ENCODE measurements at places on chromosomes 3 and 15.

DNA sequence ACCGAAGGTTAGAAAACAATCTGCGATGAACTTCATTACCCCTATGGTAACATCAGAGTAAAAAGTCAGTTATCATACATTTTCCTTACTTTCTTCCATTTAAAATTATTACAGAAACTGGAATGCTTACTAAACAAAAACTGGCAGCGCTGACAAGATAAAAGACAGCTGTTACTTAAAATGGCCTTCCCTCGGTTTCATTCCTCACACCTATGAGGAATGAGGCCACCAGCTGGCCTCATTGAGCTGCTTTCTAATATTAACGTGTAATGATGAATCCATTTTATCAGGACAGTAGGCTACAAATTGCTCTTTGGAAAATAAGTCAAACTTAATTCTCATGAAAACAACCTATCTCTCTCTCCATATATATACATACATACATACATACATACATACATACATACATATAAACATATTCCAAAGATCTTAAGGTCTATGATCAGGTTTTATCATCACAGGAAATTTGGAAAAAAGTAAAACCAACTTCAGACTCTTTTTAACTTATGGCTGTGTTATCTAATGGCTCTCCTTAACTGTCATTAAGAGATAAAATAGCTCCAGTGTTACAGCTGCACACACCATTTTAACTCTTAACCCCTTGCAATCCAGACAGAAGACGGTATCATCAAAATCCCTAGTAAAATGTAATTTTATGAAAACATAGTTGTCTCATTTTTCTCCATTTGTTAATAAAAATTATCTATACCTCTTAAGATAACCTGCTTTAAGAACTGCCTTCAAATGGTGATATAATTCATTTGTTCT, 5.2 kb downstream of the CCNL1 start:
- no peak for DNase-seq

DNA sequence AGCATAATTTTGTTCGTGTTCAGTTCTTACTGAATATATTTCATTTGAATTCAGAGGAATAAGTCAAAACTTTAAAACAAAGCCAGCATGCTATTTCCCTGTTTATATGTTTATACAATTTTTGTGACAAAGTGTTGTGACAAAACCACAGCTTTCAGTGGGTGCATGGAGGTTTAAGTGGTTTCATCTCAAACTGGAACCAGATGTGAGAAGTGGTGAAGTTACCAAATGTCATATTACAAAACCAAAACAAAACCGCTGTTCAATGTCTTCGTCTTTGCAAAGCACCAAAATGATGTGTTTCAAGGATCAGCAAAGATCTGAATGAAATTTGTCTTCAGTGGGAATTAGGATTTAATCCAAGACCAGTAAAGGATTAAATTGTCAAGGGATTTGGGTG, 59.3 kb upstream of the OSTN start:
- no peak for DNase-seq

DNA sequence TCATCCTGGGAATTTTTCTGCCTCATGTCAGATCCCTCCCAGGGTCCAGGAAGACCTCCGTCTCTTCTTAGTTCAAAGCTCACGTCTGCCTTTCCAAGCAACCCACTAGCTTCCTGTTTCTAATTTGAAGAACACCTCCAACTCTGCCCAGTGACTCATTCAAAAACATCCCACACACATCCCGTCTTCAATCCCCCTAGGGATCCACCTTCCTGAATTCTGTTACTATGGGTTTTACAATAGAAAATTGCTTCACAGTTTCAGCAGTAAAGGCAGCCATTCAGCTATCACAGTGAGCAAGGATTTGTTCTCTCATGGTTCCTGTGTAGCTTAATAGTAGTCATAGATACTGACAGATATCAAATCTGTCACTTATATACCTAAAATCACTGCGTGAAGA, 308.3 kb upstream of the CCDC54 start:
- no peak for DNase-seq

DNA sequence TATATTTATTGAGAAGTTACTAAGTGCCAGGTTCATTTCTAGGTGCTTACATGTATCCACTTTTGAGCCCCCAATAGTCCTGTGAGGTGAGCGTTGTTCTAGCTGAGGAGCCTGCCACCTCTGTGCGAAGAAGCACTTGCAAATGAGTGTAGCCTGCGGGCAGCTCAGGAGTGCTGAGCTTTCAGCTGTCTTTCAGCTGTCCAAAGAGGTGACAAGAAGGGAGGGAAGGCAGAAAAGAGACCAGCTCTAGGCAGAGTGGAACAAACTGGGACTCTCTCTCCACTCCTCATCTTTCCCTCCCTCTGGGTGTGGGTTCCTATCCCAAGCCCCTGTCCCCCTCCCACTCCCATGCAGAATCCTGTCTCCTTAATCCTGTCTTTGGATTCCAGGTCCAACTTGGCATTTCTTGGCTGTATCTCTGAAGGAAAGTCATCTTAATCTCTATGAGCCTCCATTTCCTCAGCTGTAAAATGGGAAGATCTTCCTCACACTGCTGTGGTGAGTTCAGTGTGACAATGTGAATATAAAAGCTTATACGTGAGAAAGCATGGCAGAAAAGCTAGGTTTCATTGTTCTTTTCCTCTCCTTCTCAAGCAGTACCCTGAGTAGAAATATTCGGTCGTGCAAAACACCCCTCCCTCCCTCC, 6.7 kb upstream of the SRP14 start:
- no peak for DNase-seq

Data from stimulated activated naive CD4-positive, alpha-beta T cell treated with Interleukin-2 at 50 U/mL for 16 hours (primary cell).